RPMI8226 (cell line): ENCODE measurements at places on chromosomes 12 and 14.
A peak's percentile ranks its signal among the peaks of the same experiment; 100 is the strongest.

- no peak for DNase-seq
These were observed 303.9 kb upstream of the FKBP4 start for GRCh38 chr12:2490831-2491230.

GRCh38 chr12:101243616-101244015, 33.6 kb upstream of the SLC5A8 start:
- DNase-seq = peak; percentile 74

GRCh38 chr14:77222546-77223225, 41.1 kb downstream of the TMEM63C start:
- no peak for DNase-seq

DNA sequence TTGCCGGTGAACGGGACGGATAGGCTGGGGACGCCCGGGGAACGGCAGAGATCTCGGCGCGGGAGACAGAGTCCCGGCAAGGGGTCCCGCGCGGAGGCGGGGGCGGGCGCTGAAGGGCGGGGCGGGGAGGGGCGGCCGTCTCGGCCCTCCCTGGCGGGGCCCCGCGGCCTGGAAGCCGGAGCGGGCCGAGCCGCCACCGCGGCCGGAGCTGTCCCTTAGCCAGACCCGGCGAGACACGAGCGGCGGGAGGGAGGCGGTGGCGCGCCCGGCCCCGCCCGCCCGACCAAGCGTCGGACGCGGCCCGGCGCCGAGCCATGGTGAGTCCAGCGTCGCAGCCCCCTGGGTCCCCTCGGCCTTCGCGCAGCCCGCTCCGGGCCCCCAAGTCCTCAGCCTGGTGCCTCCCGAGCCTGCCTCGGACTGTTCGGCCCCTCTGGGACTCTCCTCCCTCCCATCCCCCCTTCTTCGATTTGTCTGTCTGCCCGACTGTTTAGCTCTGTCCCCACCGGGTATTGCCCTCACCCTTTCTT, at the start of gene ARHGEF40:
Gene ARHGEF40, plus strand, starts transcription at position 222 of the 527 bp plus-strand sequence. Its CDS starts 93 bp downstream, at position 315.
- peak; percentile 50 for DNase-seq

GRCh38 chr12:14554281-14555007, 13.2 kb downstream of the PLBD1 start:
- peak; percentile 39 for DNase-seq

DNA sequence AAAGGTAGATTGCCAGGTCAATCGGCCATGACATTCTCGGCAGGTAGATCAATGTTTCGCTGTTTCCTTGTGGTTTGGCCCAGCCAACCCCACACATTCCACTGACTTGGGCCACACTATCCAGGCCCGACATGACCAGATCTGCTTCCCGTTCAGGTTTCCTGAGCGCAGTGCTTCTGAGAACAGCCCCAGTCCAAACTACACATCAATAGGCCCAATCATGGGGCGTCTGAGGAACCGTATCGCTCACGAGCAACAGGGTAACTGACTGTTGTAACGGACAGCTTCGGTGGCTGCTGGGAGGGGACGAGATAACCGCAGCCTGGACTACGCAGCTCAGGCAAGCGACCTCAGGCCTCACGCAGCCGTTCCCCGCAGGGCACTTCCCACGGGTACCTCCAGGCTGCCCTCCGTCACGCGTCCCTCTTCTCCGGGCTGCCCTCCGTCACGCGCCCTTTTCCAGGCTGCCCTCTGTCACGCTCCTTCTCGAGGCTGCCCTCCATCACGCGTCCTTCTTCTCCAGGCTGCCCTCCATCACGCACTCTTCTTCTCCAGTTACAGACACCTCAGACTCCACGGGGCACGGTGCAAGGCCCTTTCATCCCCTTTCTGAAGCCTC, 14.7 kb downstream of the ZNF605 start:
- no peak for DNase-seq

DNA sequence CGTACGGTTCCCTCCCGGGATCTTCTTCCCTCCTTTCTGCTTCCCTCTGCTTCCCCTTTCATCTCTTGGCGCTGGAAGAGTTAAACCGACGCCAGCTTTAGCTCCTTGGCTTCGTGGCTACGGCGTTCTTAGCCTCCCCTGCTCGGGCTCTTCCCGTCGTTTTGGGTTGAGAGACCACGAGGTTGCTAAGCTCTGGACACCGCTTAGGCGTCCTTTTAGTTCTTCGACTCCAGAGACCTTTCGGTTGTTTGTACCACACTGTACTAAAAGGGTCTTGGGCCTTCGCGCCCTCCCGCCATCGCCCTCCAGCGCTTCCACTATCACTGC, 545 bp downstream of the CPSF2 start:
- peak; percentile 23 for DNase-seq

DNA sequence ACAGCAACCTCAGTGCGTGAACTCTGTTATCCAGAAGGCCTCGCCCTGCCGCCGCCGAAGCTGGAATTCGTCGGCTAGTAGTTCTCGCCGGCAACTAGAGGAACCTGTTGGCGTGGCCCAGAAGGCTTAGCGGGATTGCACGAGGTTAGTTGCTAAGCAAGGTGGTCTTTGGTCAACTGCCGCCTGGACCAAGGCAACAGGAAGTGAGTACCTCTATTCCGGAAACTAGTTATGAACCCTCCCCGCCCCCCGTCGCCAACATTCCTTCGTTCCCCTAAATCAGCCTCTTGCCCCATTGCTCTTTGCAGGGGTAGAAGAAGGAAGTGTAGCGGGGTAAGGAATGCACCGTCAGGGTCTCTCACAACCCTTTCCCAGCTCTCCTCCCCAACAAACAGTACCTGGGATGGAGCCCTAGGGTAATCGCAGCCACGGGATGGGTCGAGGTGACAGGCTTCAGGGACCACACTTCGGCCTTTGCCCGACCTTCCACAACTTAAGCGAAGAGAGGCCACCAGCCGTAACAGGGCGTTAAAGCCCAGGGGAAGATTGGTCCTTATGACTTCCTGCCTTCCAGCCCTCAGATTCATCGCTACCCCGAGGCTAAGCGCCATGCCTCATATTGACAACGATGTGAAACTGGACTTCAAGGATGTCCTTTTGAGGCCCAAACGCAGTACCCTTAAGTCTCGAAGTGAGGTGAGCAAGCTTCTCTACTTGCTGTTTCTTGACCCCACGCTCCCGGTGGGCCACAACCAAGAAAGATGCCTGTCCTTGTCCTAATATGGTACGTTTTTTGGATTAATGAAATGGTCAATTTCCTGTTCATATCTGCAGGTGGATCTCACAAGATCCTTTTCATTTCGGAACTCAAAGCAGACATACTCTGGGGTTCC, at the start of gene GMPR2:
Gene GMPR2, plus strand, starts transcription at position 285 of the 893 bp plus-strand sequence. Its CDS starts 325 bp downstream, at position 610.
- no peak for DNase-seq

- no peak for DNase-seq
These were observed 14.2 kb downstream of the BLTP3B start for GRCh38 chr12:100128512-100128908.

- no peak for DNase-seq
These were observed 13.2 kb downstream of the OTX2 start for GRCh38 chr14:56797003-56797568.

DNA sequence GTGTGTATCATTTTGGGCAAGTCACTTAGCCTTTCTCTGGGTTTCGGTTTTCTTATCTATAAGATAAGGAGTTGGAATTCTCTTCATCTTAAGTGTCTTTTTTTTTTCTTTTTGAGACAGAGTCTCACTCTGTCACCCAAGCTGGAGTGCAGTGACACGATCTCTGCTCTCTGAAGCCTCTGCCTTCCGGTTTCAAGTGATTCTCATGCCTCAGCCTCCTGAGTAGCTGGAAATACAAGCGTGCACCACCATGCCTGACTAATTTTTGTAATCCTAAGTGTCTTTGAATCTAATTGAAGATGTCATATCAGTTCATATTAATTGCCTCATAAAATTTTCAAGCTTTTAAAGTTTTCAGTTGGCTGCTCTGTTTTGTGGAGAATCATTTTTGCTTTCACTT, 4.0 kb downstream of the SRGAP1 start:
- no peak for DNase-seq

- DNase-seq = no peak
These were observed 14.3 kb upstream of the KRT5 start for GRCh38 chr12:52534482-52534881.

GRCh38 chr14:69670093-69670492, 58.7 kb downstream of the SUSD6 start:
- no peak for DNase-seq

- peak; percentile 77 for DNase-seq
These were observed 110.5 kb downstream of the ASCL4 start for GRCh38 chr12:107884769-107885694.

DNA sequence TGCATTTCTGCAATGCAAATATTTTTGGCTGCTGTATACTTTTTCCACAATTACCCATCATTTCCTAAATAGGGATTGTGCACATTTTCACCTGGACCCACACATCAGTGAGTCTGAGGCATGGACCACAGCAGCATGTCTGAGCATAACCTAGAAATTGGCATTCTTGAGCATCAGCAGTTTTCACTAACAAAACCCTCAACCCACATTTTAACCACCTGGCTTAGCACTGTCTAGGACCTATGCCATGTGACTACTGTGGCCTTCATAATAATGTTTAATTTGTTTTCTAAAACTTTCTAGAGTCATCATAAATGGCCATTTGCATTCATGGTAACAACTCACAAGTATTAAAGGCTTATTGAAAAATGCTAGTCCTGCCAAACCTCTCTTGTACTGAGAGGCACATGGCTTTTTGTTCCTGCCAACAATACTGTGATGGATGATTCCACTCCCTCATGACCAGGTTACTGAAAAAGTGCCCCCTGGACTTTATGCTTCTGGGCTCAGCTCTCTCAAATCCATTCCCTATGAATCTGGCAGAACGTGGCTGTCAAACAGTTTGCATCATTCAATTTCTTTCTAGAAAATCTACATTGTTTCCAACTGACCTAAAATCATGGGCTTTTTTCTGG, 240.0 kb downstream of the MDGA2 start:
- no peak for DNase-seq

DNA sequence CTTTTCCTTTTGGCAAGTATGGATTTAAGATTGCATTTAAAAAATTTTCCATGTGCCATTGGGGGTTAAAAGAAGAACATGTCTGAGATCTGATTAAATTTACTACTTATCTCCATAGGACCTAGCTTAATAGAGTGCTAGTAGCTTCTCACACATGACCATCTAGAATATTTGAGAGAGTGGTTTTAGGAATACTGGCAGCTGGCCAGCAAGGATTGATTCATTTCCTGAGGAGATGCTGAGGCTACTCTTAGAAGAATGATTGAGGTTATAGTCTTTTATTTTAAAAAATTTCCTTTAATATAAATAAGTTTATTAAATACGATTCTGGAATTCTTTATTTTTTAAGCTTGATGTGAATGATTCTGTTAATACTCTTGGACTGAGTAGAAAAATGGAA, 56.2 kb downstream of the MIPOL1 start:
- peak; percentile 2 for DNase-seq

- DNase-seq = no peak
These were observed 9.2 kb upstream of the HSP90AA1 start for GRCh38 chr14:102095871-102096568.

GRCh38 chr14:23148591-23149249, 29.7 kb upstream of the CEBPE start:
- DNase-seq = no peak

- DNase-seq = no peak
These were observed 4.0 kb downstream of the MYL2 start for GRCh38 chr12:110916295-110916875.

DNA sequence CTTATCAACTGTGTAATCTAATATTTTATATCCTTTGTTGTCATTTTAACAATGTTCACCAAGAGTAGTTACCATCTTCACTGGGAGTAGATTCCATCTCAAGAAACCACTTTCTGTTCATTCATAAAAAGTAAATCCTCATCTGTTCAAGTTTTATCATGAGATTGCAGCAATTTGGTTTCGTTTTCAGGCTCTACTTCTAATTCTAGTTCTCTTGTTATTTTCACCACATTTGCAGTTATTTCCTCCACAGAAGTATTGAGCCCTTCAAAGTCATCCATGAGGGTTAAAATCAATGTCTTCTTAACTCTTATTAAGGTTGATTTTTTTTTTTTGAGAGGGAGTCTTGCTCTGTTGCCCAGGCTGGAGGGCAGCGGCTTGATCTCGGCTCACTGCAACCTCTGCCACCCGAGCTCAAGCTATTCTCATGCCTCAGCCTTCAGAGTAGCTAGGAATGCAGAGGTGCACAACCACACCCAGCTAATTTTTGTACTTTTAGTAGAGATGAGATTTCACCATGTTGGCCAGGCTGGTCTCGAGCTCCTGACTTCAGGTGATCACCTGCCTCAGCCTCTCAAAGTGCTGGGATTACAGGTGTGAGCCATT, 276.6 kb downstream of the ACSS3 start:
- DNase-seq = no peak

DNA sequence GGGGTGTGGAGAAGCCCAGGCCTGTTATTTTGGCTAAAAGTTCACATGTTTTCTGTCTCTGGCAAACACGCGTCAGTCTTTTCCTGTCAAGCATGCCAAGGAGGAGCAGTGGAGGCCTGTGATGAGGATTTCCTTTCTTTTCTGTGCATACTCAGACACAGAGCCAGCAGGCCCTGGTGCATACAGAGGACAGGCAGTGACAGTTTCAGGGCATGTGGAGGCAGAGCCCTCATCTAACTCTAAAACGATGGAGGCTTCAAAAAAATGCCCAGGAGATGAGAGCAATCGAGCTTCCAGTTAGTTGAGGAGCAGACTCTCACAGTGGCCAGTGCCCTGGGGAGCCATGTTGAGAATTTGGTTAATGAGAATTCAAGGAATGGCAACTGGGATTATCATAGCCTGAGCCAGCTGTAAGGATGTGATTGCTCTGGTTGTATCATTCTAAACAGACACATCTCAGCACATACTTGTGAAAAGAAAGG, 66.5 kb downstream of the TRAFD1 start:
- no peak for DNase-seq

- no peak for DNase-seq
These were observed at the start of gene CD69 for GRCh38 chr12:9760699-9761418. CD69 (minus strand) TSS chr12:9760901; CDS start chr12:9760820, 81 bp downstream.

GRCh38 chr12:64525461-64526160, 73.7 kb downstream of the TBK1 start:
- DNase-seq = no peak

GRCh38 chr14:90733139-90733808, 83.0 kb downstream of the TTC7B start:
- DNase-seq = no peak

GRCh38 chr12:12919666-12920435, 28.5 kb downstream of the GPRC5A start:
- DNase-seq = no peak

- no peak for DNase-seq
These were observed 132.9 kb upstream of the SLC35F4 start for GRCh38 chr14:57998766-57999165.

GRCh38 chr14:105865266-105865903, 339.0 kb downstream of the TMEM121 start:
- no peak for DNase-seq

- no peak for DNase-seq
These were observed 76.1 kb upstream of the PAWR start for GRCh38 chr12:79766705-79767464.

- no peak for DNase-seq
These were observed 10.4 kb downstream of the DTX1 start for GRCh38 chr12:113066813-113067400.
